Activated gamma-delta T cell treated with Interleukin-2 at 50 U/mL for 16 hours (primary cell): ENCODE measurements at places on chromosomes 1 and 21.

DNA sequence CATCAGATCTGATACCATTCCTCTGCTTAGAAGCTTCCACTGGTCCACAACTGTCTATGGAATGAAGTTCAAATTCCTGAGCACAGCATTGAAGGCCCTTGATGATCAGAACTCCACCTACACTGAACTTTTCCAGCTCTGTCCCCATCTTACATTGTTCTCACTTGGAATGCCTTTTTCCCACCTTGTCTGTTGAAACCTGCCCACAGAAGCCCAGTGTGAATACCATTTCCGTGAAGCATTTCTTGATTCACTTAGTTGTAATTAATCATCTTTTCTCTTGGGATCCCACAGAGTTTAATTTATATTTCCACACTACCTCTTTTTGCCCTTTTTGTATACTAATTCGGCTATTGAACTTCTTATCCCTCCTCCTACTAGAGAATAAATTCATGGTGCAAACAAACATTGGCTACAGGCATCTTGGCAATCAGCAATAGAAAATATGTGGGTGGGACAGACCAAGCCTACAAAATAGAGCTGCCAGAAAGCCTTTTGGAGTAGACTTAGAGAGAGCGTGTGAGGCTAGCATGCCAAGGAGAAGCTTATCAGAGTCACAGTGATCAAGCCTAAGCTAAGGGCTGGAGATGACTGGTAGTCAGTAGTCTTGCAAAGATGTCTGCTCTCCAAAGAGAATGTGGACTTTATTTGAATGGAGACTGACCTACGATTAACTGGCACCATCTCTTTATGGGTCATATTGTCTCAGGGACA lies 26.1 kb downstream of the NHLH2 start:
- DNase-seq: no peak

- DNase-seq: no peak
Measured at GRCh38 chr1:172940174-172940855, 110.4 kb downstream of the TNFSF18 start.

- no peak for DNase-seq
Measured at GRCh38 chr1:230170153-230170547, 103.1 kb downstream of the GALNT2 start.

- DNase-seq: no peak
Measured at GRCh38 chr1:168939110-168939946, 167.2 kb upstream of the ATP1B1 start.

DNA sequence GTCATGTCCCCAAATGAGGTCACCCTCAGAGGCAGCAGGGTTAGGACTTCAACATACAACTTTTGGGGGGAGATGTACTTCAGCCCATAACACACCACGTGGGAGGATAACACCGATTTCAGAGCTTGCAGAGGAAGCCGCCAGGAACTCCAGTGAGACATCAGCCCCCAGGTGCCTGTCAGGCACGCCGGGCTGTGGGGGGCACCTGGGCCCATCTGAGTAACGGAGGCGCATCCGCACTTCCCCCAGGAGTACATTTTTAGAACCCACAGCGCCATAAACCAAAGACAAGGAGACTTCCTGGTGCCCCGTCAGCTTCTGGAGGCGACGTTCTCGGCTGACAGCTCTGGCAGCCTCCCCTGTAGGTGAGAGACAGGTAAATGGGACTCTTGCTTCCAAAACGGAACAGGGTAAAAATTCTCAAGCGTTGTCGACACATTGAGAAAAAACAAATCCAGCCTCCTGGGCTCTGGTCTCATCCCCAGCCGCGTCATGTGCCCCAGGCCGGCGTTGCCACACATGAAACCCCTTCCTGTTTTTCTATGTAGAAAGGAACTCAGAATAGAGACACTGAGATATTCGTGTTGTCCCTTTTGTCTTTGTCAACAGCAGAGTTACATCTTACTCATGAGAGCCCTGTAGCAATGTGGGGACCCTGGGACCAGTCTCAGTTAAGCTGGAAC lies 93.3 kb downstream of the PDE9A start:
- peak; percentile 58 for DNase-seq

GRCh38 chr1:219783605-219784235 lies 144.6 kb downstream of the SLC30A10 start:
- DNase-seq: no peak

DNA sequence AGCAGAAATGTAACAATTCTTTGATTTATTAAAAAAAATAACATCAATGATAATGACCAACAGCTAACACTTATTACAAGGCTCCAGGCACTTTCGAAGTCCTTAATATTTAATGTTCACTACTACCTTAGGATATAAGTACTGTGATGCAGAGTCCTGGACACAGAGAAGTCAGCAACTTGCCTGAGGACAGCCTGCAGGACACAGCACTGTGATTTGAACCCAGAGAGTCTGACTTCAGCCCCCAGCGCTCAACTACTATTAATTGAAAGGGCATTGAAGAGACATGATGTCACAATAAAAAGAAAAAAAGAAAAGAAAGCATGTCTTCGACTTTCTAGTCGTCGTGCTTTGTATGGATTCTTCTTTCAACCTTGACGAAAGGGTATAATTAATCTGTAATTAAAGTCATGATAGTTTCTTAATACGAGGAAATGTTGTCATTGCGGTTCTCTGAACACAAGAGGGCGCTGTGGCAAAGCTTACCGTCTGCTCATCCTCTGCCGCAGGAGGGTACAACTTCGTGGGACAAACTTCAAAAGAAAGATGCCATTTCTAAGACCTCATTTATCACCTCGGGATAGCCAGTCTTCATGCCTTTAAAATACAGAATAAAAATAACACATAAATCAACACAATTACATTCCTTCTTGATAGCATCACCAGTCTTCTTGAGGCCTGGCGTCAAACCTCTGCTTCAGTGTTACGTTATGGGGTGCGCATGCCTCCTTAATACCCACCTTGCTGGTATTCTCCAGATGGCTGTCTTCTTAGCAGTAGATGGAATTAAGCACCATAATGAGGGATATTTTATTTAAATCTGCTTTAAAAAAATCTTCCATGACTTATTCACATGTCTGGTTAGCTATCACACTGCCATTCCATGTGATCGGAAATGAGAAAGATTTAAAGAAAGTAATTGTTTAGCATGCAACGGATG lies 240.1 kb downstream of the DISC1 start:
- DNase-seq: peak; percentile 60

GRCh38 chr1:229116114-229116513 lies 154.8 kb upstream of the RAB4A start:
- DNase-seq: no peak
